Tibial artery (tissue), 4 donors: ENCODE measurements at places on chromosomes 6 and 20.

- no peak for DNase-seq
Measured at GRCh38 chr6:112725541-112726085, 378.5 kb downstream of the RFPL4B start.

DNA sequence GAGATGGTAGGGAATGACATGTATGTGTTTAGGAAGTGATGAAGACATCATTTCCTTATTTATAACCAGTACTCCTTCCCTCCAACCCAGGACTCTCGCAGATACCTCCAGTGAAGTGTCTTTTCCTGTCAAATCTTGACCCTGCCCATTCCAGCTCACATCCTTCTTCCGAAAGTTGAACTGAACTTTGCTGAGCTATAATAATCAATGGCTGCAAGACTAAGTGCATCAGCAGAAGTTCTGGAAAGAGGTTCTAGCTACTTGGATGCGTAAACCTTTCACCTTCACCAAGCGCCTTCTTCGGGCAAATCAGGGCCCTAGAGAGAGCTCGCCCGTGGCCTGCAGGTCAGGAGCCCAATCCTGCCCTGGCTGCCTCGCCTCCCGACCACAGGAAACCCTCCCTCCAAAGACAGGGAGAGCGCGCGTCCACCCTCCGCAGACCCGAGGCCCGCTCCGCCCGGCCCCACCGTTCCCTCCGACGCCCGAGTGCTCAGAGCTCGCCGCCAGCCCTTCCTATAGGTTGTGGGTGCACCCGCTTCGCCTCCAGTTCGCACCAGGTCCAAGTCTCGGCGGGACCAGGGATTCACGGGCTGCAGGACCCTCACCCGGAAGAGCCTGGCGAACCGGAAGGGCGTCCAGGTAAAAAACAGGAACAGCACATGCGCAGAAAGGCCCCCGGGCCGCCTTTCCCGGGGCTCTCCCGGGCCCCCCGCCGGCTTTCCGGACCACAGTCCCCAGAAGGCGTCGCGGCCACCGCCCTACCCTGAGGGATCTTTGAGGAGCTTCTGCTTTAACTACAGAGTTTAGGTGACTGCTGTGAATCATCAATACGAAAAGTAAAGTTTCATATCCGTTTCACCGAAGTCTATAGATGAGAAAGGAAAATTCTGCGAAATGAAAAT, at the start of gene ZNF334:
Gene ZNF334 (minus strand): TSS at position 617 of the 902 bp plus-strand sequence. CDS start 1,457 bp downstream, outside the sequence.
- DNase-seq: peak; percentile 21

GRCh38 chr6:15547400-15547799, 115.4 kb downstream of the DTNBP1 start:
- no peak for DNase-seq

GRCh38 chr6:11525468-11526155, 11.9 kb upstream of the TMEM170B start:
- peak; percentile 72 for DNase-seq

GRCh38 chr6:107695061-107695720, 128.9 kb downstream of the SCML4 start:
- DNase-seq: no peak

DNA sequence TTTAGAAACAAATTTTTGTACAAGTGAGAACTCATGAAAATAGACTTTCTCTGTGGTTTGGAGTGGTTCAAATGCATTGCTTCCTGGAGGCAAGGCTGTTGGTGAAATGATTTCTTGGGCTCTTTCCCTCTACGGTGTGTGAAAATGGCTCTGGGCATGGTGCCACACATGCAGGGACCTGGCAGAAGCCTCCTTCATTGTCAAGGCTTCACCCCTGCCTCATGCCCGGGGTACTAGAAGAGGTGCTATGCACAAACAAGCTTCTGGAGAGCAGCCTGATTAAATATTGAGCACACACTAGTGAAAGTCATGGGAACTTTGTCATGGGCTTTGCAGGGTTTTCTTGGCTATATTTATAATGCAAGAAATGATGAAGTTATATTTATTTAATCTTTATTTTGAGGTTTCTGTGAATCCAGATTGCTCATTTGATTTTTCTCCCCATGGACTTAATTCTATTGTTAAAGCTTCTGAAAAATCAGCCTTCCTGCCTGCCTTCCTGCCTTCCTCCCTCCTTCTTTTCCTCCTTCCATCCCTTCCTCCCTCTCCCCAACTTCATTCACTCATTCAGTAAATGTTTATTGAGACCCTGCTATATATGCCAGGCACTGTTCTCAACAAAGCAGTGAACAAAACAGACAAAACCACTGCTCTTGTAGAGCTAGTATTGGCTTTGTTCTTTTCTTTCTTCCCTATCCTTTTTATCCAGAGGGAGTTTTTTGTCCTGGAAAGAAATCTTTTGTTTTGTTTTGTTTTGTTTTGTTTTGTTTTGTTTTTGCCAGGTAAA, 21.0 kb downstream of the C6orf89 start:
- no peak for DNase-seq

- no peak for DNase-seq
Measured at GRCh38 chr6:44226368-44227147, 3.2 kb downstream of the SLC29A1 start.

DNA sequence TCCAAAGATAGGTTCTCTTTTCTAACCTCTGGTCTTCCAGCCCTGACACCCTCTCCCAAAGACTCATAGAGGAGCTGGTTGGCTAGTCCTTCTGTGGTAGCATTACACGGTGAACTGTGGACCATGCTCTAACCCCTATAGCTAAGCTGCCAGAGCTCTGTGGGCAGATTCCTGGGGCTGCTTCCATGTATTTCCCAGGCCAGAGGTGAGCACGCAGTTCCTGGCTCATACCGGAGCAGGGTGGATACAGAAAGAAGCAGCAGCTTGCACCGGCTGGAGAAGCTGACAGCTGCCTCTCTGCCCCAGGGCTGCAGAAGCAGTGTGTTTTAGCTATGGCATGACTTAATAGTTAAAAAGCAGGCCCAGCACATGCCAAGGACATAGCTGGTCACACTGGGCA, 84.1 kb upstream of the FOXP4 start:
- DNase-seq: no peak

- DNase-seq: no peak
Measured at GRCh38 chr20:17062712-17063111, 164.1 kb upstream of the PCSK2 start.

GRCh38 chr20:59613861-59614260, 9.5 kb downstream of the PHACTR3 start:
- peak; percentile 22 for DNase-seq

- no peak for DNase-seq
Measured at GRCh38 chr20:40682104-40682981, 6.7 kb downstream of the MAFB start.

GRCh38 chr6:113178349-113178748, 678.8 kb upstream of the MARCKS start:
- no peak for DNase-seq

GRCh38 chr6:37982317-37982716, 162.8 kb downstream of the ZFAND3 start:
- no peak for DNase-seq

- no peak for DNase-seq
Measured at GRCh38 chr6:114362957-114363356, 20.1 kb upstream of the HS3ST5 start.

DNA sequence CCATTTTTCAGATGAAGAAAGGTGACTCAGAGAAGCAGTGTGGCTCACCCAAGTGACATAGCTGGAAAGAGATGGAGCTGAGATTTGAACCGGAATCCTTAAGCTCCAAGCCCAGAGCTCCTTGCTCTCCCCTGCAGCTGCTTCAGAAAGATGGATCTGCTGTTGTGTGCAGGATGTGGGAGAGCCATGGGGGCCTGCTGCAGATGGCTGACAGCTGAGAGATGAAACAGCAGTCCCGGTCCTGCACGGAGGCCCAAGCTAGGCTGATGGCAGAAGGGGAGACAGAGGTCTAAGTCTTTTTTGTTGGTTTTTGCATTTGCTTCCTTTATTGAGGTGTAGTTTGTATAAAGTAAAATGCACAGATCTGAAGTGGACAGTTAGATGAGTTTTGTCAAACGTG, 69.8 kb upstream of the FOXP4 start:
- no peak for DNase-seq

DNA sequence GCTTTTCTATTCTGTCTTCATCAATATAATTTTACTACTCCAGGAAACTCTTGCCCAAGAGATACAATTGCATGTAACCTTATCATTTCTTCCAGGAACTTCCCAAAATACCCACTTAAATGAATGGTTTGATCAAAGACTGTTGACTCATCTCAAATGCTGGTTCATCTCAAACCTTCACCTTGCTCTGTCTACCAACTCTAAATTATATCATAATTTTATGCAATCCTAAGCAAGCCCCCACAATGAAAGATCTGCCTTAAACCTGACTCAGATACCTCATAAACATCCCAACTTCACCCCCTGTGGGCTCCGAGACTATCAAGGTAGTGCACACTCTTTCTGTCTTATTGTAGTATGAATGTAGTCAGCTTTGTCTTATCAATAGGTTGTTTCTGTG, 65.5 kb upstream of the GCM1 start:
- DNase-seq: no peak

- no peak for DNase-seq
Measured at GRCh38 chr20:62051144-62051543, 14.5 kb downstream of the TAF4 start.

DNA sequence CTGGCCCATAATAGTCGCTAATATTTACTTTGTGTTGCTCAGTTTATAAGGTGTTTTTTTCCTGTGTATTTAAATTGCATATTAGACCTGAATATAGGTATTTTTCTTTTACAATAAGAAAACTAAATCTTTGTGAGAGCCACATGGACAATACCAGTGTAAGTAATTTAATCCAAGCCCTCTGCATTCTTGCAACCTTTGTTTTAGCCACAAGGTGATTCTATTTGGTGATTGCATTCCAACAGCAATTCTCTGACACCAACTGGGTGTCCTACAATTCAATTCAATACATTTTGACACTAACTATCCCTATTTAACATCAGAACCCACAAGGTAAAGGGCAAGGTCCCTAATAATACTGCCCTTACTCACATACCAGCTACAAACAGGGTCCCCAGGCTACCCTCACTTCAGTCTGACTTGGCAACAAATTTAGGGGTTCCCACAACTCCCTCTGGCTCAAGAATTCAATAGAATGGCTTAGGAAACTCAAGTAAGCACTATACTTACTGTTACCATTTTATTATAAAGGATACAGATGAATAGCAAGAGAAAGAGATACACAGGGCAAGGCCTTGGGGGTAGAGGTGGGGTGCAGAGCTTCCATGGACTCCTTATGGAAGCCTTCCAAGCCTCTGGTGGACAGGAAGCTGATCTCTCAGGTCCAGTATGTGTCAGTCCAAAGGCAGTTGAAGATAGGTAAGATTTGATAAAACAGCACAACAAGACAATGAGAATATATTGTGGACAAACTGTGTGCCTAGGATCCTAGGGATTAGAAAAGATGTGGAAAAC, 169.3 kb downstream of the CD83 start:
- DNase-seq: no peak

GRCh38 chr20:57908704-57909630, 199.2 kb upstream of the PMEPA1 start:
- DNase-seq: peak; percentile 24

GRCh38 chr6:50093116-50093937, 43.6 kb upstream of the DEFB112 start:
- DNase-seq: no peak

DNA sequence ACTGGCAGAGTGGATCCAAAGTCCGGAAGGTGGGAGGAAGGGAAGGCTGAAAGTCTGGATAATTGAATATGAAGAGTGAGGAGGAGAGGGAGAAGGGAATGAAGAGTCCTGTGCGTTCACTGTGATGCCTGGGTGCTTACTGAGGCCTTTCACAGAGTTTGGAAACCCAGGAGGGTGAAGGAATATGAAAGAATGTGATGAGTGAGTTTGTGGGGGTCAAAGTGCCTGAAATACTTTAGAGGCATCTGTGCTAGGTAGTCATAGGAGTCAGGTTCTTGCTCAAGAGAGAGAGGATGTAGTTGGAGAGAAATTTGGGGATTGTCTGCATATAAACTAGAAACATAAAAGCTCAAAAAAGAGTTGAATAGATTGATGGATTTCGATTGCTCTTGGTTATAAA, 20.7 kb downstream of the NKX2-4 start:
- DNase-seq: no peak

- DNase-seq: no peak
Measured at GRCh38 chr6:7016226-7016625, 91.5 kb upstream of the RREB1 start.

GRCh38 chr6:44837741-44838140, 450.2 kb downstream of the CDC5L start:
- no peak for DNase-seq

DNA sequence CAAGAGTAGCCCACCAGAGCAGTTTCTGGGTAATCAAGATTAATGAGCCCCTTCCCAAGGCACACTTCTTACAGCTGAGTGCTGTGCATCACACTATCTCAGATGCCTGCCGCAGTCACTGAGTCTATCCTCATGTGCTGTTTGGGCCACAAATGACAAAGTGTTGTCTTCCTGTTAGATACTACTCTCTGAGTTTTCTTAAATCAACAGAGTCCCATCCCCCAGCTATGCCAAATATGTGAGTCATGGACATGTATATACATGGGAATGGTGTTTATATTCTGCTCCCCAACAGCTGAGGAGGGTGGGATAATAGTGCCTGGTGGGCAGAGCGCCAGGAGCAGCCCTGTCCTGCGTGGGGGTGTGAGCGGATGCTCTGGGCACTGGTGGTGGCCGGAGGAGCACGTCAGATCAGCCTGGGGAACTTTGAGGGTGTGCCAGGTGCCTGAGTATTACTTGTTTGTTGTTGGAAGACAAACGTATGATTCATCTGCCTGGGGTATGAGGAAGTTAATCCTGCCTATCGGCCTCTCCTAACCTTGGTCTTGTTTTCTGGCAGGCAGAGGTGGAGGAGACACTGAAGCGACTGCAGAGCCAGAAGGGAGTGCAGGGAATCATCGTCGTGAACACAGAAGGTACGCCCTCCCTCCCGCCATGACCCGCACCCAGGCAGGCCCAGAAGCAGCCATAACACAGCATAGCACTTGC, 9.6 kb downstream of the DYNLRB1 start:
- DNase-seq: peak; percentile 85

DNA sequence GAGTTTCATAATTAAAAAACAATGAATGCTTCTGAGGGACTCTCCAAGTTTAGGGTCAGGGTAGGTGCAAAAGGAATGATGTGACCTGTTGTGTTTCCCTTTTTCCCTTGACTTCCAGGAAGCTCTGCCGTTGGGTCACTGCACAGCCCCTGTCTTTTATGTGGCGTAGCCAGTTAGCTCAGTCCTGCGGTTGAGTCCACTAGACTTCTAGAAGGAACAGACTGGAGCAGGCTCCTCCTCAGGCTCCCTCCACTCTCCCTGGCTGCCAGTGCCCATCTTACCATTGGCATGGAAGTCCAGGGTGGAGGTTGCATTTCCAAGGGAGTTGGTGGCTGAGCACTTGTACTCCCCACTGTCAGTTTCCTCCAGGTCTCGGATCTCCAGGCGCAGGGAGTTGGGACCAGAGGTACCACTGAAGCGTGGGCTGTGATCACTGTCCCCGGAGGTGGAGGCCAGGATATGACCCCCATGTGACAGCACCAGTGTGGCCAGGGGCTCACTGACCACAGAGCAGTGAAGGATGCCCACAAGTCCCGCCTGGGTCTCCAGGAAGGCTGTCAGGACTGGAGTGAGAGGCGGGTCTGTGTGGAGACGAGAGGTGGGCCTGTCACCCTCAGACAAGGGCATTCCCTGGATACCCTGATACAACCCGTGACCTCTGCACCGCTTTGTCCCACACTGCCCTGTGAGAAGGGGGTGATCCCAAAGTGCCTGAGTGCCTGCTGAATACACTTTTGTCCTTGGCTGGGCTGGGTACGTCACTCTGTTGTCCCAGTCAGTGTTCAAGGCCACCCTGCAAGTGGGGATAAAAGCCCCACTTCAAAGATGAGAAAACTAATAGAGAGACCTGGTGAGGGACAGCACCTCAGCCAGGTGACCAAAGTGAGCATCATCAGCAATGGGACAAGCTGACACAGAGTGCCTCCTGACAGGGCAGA, 11.1 kb downstream of the SIGLEC1 start:
- DNase-seq: no peak
